Activated CD4-positive, alpha-beta T cell treated with anti-CD3 and anti-CD28 coated beads for 24 hours (primary cell): ENCODE measurements at places on chromosomes 1 and 21.

DNA sequence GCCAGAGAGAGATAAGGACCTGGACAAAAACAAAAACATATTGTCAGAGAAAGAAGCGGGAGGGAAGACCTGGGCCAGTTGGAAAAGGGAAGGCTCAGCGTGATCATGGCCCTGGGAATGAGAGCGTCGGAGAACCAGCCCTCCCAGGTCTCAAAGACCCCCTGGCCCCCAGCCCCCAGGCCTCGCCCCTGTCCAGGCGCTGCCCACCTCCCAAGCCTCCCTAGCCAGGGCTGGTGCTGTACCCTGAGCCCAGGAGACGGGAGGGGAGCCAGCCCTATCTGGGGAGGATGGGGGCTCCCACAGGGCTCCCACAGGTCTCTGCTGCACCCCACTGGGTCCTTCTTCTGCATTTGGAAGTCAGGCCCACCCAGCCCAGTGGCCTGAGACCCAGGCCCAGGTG is 15.1 kb downstream of the CHD5 start:
- no peak for DNase-seq

GRCh38 chr1:223852337-223852736 is 6.6 kb upstream of the TP53BP2 start:
- DNase-seq, result no peak

DNA sequence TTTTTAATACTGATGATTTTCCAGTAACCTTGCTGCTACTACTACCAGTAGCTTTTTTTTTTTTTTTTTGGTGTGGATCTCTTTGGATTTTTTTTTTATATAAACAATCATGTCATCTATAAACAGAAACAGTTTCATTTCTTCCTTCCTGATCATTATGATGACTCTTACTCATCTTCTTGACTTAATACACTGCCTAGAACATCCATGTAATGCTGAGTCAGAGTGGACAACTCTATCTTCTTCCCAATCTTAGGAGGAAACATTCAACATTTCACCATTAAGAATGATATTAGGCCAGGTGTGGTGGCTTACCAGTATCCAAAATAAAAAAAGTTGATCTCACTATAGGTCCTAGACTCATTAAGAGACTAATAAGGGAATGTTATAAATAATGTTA is 69.1 kb downstream of the RUSC1 start:
- no peak for DNase-seq

DNA sequence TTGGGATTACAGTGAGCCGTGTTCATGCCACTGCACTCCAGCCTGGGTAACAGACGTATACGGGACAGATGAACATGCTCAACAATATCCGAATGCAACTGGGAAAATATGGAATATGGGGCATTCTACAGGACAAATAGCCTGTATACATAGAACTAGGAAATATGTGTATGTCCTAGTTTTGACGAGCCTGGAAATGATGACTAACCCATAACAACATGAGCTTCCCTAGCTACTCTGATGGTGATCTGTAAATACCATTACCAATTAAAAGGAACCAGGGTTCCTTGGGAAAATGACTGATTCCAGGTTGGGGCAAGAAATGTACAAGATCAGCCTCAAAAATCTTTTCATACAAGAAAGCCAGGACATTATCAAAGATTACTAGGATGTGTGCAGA is 42.8 kb upstream of the ARTN start:
- no peak for DNase-seq

DNA sequence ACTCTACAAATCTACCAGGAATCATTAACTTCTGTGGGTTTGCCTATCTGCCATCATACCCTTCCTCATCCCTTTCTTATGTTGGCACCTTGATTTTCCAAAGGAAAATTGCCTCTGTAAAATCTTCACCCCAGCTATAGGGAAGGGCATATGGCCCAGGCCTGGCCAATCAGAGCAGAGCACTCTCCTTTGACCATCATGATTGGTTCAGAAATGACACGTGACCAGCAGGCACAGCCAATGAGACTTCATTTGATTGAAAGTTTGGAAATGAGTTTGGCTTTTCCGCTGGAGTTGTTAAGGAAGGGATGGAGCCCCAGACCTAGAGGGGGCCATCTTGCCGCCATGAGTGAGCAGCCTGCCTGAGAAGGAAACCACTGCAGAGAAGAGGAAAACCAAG is 35.1 kb upstream of the IFFO2 start:
- DNase-seq, result no peak

DNA sequence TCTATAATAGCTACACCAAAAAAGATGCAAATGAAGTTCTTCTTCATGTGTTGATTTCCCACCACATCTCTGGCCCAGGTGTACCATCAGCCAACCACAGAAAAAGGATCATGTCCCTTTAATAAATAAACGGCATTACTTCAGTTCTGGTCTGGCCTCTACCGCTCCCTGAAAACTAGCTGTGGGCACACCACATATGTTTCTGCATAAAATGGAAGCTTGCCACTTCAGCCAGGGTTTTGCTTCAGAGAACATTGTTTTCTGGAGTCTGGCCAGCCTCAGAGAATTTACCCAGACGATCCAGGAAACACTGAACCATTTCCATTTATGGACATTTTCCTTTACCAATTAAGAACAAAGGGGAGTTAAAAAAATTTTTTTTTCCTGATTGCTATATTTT is 5.8 kb upstream of the LAMC2 start:
- no peak for DNase-seq

GRCh38 chr1:178819123-178819522 is 51.8 kb downstream of the ANGPTL1 start:
- no peak for DNase-seq

GRCh38 chr1:115668579-115668978 is 26.8 kb downstream of the VANGL1 start:
- DNase-seq, result no peak

GRCh38 chr1:68173283-68173935 is 58.9 kb downstream of the WLS start:
- no peak for DNase-seq

GRCh38 chr1:203351037-203351625 is at the start of gene FMOD:
FMOD (minus strand) TSS chr1:203351122; CDS start chr1:203348270, 2,852 bp downstream.
- no peak for DNase-seq

DNA sequence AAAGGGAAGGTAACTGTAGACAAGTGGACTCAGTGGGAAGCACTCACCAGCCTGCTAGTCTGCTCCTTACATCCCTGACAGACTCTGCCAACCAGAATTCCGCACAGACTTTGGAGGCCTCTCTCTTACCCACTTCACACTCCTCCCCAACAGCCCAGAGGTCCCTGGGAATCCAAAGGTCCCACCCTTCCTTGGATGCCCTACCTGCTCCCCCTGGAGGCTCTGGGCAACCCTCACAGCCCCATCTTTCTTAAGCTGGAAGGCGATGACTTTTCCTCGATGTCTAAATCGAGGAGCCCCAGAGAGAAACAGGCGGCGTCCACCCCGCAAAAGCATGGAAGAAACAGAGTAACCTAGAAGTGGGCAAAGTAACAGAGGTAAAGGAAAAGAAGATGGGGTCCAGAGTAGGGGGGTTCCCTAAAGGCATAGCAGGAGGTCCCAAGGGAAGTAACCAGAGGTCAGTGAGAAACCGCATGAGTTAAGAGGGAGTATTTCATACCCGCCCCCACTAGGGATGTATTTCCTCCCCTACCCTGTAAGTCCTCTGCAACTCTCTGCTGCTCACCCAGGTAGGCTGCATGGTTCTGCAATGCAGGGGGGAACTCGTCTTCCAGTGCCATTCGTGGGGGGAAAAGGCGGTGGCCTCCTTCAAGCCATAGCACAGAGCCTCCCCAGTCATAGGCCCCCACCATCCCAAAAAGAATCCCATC is 8.4 kb downstream of the ITGA10 start:
- DNase-seq, result no peak

DNA sequence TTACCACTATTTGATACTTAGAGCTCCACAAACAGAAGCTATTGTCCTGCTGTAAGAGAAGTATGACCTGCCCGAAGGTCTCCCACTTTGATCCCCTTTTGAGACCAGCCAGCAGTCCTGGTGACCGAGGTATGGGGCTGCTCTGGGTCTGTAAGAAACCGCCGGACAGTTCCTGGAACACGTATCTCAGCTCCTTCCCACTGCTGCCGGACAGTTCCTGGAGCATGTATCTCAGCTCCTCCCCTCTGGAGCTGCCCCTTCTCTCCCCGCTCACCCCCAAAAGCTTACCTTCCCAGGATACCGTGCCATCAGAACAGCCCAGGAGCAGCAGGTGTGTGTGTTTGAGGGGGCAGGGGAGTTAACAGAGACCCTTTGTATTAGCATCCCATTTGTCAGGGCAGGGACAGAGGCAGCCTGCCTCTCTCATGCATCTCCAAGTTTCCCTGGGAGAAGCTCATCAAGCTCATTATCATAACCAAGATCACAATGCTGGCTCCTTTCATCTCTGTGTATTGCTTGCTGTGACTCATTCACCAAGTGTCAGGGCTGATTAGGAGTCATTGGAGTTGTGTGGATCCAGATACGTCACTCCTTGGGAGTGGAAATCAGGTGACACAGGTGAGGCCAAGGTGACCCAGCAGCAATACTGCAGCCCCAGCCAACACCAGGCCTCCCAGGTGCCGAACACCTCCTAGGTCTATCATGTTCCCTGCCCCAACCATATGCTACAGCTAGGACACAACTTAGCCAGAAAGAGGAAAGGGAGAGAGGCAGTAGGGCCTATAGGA is 25.3 kb downstream of the OPTC start:
- DNase-seq, result no peak

- no peak for DNase-seq
Measured at GRCh38 chr1:39488012-39488545, 3.4 kb upstream of the BMP8A start.

- no peak for DNase-seq
Measured at GRCh38 chr1:224068458-224069072, 45.3 kb upstream of the FBXO28 start.

DNA sequence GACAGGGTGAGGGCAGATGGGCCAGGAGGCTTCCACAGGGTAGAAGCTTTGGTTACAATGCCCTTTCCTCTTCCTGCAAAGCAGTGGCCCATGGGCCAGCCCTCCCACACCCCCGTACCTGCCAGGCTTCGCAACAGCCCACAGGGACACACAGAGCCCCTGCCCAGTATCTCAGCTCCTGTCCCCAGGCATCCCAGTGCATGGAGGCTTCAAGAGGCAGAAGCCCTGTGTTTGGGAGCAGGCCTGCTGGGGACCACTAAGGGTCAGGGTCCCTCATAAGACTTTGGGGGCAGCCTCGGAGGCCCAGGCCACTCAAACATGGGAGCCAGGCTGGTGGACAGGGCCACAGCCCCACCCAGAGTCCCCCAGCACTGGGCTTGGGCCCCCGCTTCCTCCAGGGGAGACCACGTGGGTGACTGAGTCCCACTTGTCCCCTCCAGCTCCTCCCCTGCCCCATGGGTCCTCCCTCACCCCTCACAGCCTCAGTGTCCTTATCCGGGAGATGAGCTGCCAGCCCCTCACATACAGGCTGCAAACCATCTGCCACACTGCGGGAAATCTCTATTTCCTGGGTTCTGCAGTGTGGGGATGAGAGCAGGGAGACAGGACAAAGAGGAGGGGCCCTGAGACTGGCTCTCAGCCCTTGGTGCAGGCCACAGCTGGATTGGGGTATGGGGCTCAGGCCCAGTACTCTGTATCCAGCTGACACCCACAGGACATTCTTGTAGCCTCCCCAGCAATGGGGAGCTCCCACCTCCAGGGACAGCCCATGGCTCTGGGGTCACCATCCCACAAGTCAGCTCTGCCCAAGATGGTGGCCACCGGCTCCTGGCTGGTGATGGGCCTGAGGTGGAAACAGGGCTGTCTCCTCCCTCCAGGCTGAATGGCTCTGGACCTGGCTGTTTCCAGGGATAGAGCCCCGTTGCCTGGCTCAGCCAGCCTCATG is 50.7 kb downstream of the WNT9A start:
- DNase-seq, result no peak

DNA sequence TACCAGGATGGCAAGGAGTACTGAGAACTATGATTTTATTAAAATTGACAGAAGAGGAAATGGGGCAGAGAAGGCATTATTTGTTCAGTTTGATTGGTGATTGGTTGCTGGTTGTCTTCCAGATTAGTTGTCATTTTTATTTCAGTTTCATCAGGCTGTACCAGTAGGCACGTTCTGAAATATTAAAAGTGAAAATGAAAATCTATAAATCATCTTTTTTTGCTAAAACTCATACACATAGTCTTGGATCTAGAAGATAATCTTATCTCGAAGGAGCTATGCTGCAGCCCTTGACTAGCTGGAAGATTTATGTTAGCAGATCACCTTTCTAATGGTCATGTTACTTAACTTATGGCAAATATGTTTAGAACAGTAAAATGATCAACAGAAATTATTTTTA is 29.0 kb downstream of the NEK7 start:
- DNase-seq, result no peak

GRCh38 chr1:207131163-207131562 is 27.1 kb downstream of the C4BPA start:
- DNase-seq, result no peak

GRCh38 chr1:92804721-92805201 is 19.9 kb upstream of the EVI5 start:
- DNase-seq, result no peak

GRCh38 chr1:31927661-31927980 is 10.5 kb downstream of the PTP4A2 start:
- no peak for DNase-seq

GRCh38 chr1:52634111-52634510 is 1.1 kb downstream of the SHISAL2A start:
- no peak for DNase-seq

DNA sequence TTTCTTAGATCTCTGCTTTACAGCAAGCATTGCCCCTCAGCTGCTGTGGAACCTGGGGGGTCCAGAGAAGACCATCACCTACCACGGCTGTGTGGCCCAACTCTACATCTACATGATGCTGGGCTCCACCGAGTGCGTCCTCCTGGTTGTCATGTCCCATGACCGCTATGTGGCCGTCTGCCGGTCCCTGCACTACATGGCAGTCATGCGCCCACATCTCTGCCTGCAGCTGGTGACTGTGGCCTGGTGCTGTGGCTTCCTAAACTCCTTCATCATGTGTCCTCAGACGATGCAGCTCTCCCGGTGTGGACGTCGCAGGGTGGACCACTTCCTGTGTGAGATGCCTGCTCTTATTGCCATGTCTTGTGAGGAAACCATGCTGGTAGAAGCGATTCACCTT is 33.4 kb upstream of the OR2B11 start:
- DNase-seq, result no peak

- no peak for DNase-seq
Measured at GRCh38 chr1:198079432-198079951, 77.3 kb upstream of the NEK7 start.

GRCh38 chr1:70628973-70629372 is 217.9 kb downstream of the CTH start:
- DNase-seq, result no peak

GRCh38 chr1:26109229-26110164 is 2.1 kb upstream of the PDIK1L start:
- no peak for DNase-seq

DNA sequence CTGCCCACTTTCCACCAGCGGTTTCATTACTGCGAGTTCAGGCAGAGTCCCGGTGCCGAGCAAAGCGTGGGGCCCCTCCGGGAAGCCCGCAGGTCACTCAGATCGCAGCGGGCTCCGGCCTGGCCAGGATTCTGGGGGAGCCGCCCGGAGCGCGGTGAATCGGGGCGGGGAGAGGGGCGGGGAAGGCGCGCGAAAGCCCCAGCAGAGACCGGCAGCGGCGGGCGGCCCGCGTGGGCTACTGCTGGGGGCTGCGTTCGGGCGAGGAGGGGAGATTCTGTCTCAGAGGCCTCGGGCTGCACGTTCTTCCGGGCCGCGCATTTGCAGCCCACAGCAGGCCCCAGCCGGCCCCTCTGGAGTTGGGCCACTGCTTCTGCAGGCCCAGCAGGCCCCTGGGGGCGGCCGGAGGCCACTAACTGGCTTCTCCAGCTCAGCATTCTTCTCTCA is 64.7 kb downstream of the SCCPDH start:
- DNase-seq, result no peak

- DNase-seq, result no peak
Measured at GRCh38 chr1:37958690-37959089, 11.8 kb upstream of the INPP5B start.

GRCh38 chr1:234844479-234845031 is 234.6 kb upstream of the IRF2BP2 start:
- DNase-seq, result no peak
